ENCODE measurements at places on chromosomes 1 and 21.
A peak's percentile ranks its signal among the peaks of the same experiment; 100 is the strongest.

DNA sequence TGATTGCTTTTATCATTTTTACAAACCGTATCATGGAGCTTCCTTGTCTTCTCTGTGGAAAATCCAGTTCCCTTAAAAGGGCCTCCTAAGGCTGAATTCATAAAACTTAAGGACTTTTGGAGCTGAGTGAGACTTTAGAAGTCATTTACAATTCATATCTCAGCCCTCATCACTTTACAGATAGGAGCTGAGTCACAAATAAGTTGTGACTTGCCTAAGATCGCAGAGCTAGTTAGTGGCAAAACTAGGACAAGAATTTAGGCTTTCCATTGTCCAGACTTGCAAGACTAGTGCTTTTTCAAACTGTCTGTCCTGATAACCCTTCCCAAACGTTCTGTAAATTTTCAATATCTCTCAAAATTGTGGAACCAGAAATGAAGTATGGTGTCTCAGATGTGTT is 37.3 kb downstream of the C1orf21 start:
- no peak for DNase-seq

DNA sequence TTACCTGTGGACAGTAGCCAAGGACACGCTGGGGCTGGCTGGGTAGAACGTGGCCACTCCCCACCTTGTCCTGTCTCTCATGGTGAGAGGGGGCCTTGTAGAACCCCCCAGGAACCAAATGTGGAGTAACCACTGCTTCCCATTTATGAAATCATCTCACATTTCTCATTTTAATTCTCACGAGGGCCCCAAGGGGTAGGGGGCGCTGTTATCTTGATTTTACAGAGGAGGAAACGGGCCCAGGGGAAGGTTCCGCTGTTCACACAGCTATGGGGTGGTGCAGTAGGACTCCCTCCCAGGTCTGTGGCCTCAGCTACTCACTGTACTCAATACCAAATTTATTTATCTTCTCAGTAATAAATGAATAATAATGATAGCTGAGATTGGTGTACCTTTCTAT is 5.5 kb downstream of the SMPDL3B start:
- peak; percentile 72 for DNase-seq

DNA sequence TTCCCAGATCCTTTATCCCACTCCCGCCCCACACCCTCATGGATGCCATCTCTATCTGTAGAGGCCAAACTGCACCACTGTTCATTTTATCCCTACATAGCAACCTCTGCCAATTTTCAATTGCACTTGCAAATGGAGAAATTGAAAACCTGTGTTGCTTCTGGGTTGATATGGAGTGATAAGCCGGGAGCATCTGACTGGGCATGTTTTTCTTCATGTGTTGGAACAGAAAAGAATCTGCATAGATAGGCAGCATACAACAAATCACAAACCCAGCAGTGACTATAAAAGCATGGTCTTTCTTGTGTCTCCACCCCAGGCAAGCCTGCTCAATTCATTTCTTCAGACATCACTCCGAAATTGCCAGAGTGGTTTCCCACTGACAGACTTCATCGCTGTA is 608.8 kb upstream of the CAMK1G start:
- no peak for DNase-seq

- DNase-seq, result no peak
Observed at GRCh38 chr1:247936415-247936814, 11.7 kb downstream of the OR2AJ1 start.

DNA sequence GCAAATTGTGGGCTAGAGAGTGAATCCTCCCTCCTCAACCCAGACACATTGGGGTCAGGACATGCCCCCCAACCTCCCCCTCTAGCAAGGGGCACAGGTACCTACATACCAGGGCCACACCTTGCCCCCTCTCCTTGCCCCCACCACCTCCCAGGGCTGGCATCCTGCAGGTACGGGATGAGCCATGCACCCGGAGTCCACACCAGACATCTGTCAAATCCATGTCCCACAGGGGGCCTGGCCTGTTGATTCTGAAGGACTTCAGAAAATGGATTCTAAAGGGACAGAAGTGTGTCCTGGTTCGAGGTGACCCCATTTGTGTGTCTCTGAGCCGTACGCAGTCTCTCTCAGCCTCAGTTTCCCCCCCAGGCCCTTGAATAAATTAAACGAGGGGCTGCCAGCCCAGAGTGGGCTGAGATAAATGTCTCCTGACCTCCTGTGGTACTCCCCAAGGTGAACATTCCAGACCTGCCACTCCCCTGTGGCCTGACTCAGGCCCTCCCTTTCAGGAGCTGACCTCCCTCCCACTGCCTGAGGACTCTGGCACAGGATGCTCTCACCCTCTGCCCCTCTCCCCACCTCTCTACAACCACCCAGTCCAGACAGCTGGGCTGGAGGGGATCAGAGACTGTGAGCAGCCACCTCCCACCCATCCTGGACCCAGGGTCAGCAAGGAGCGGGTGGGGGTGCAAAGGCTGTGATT is 94.5 kb downstream of the EPHB2 start:
- DNase-seq, result no peak

- no peak for DNase-seq
Observed at GRCh38 chr1:177849579-177850290, 120.1 kb downstream of the SEC16B start.

- peak; percentile 32 for DNase-seq
Observed at GRCh38 chr1:226763905-226764264, 24.8 kb upstream of the ITPKB start.

GRCh38 chr1:192810253-192810880 is 1.5 kb downstream of the RGS2 start:
- DNase-seq, result no peak

- DNase-seq, result no peak
Observed at GRCh38 chr1:39757501-39757900, 13.6 kb downstream of the OXCT2 start.

- no peak for DNase-seq
Observed at GRCh38 chr1:9648171-9648570, 3.4 kb upstream of the PIK3CD start.

DNA sequence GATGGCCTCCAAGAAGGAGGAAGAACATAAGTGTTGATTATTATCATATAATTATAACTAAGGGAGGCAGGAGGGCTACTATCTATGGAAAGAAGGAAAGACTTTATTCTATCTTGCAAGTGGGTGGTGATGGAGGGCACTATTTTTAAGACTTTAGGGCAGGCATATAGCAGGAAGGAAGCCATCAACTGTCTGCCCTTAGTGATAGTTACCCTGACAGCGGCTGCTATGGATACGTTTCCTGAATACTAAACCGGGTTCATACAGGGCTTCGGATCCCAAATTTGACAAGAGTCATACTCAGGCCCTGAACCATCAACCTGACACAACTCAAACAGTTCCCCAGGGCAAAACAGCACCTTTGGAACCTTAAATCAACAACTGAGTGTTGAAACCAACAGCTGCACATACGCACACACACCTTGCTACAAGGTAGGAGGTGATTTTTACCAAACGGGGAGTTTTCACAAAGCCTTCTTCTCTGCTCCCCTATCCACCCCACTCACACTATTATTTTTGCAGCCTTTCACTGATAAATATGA is 397.2 kb downstream of the OMA1 start:
- no peak for DNase-seq

- DNase-seq, result no peak
Observed at GRCh38 chr21:17981060-17981740, 162.0 kb upstream of the C21orf91 start.

- no peak for DNase-seq
Observed at GRCh38 chr1:5906116-5906515, 86.1 kb downstream of the NPHP4 start.

DNA sequence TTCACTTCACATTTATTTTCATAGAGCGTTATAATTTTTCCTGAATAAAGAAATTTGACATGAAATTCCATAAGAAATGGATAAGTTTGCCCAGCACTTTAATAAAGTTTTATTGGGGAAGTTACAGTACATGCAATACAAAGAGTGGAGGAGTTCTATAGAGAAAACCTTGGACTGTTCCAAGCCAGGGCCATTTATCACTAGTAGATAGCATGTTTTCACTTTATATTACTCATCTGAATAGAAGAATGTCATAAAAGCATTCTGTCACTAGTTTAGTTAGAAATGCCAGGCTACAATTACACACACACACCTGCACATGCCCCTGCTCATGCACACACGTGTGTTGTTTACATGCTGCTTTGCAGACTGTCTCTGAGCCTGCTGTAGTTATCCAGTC is 123.3 kb downstream of the NEK7 start:
- DNase-seq, result no peak

DNA sequence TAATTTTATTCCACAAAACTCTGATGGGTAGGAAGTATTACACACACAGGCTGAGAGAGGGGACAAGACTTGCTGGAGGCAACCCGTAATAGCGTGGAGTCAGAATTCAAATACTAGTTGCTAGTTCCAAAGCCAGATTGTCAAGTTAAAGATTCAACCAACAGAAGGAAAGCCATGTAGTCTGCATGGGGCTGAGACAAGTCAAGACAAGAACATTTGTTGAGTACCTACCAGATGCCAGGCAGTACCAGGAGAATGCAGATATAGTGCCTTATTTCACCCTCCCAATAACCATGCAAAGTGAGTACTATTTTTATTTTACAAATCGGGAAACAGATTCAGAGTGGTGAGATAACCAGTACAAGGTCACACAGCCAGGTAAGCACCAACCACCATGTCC is 110.4 kb upstream of the SPATA6 start:
- DNase-seq, result no peak

DNA sequence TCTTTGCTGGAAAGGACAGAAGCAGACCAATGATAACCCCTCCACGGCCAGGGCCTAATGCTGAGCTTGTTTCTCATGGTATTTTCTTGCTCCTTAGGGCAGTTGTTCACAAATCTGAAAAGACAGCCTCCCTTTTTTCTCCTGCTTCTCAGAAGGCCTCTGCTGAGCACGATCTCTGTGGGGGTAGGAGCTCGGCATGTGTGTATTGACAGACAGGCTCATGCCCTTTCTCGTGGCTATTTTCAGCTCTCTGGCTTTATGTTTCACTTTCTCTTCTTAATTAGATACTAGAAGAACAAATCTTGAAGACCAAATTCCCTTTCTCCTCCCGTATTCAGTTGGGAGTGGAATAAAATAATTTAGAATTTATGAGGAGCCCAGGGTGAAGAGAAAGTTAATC is 768 bp upstream of the RIIAD1 start:
- no peak for DNase-seq

DNA sequence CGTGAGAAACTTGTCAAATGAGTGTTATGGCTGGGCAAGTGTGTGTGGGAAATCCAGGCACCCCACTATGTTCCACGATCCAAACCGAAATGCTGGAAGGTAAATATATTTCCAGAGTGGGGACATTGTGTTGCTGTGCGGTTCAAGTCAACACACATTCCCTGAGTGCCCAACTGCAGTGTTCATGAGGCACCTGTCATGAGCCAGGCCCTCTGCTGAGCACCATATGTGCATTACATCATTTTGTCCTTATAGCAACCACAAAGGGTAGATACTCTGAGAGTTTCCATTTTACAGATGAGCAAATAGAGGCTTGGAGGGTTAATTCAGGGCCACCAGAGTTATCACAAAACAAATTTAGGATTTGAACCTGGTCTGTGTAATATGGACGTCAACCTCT is 59.9 kb upstream of the SOD1 start:
- no peak for DNase-seq

GRCh38 chr1:116330342-116330652 is 42.7 kb upstream of the ATP1A1 start:
- DNase-seq, result no peak

GRCh38 chr1:176691251-176692228 is 228.6 kb downstream of the PAPPA2 start:
- DNase-seq, result no peak

DNA sequence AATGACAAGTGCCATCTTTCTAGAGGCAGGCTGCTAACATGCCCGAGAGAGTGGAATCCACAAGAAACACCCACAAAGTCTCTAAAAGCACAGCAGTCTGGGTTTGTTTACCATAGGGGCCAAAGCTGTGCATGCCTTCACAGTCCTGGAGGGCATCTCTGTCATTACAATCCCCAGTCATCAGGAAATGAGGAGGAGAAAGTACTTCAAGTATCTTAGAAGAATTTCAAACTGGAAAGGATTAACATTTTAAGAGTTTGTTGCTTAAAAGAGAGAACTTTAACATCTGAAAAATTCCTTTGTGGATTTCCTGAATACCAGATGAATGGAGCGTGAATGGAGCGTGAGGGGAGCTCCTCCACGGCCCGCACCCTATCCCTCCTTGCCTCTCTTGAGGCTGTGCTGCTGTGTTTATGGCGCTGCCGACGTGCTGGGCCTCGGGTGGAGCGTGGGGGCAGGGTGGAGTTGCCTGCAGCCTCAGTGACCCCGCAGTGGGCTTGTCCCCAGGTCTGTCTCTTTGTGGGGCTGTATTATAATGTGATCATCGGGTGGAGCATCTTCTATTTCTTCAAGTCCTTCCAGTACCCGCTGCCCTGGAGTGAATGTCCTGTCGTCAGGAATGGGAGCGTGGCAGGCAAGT is 23.3 kb downstream of the SLC6A17 start:
- DNase-seq, result no peak

- DNase-seq, result no peak
Observed at GRCh38 chr1:160040476-160040875, 8.7 kb upstream of the PIGM start.

GRCh38 chr21:27519361-27519760 is 552.5 kb upstream of the ADAMTS5 start:
- no peak for DNase-seq

GRCh38 chr1:173043253-173043652 is 7.5 kb downstream of the TNFSF18 start:
- DNase-seq, result no peak

DNA sequence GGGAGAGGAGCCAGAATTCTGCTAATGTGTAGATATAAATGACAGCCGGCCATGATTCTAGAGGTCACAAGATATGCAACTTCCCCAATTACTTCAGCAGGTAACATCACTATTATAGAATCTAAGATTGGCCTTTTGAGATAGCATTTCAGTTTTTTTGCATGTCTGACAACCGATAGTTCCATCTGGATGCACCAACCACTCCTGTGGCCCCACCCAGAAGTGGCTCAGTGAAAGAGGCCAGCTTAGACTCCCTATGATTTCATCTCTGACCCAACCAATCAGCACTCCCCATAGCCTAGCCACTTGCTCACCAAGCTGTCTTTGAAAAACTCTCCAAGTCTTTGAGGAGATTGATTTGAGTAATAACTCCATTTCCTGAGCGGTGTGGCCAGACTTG is 30.3 kb upstream of the NUF2 start:
- no peak for DNase-seq

DNA sequence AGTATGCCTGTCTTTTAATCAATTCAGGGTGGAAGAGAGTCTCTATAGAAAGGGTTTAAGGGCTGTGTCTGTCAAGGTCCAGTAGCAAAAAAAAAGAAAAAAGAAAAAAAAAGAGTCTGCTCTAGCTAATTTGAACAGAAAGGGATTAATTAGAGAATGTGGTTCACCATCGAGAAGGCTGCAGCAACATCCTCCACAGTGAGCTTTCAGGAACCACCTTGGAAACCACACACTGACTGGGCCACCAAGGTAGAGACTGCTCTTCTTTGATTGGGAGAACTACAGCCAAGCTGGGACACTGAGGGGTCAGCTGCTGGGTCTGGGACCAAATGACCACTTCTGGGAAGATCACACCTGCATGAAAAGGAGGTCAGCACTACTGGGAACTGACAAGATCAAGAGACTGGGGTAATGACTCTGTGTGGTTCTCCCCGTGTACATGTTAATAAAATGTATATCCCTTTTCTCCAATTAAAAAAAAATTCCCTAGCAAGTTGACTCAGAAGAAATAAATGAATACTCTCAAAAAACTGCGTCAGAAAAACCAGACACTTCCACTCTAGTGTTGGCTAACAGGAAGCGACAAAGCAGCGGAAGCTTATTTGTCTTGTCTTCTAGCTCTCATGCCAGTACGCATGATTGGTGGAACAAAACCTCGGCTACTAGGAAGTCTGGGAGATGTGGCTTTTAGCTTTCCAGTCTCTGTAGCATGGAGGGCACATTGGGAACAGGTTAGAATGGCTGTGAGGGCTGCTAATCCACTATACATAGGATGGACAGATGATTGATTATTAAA is 60.0 kb upstream of the IVNS1ABP start:
- no peak for DNase-seq
